ENCODE measurements at places on chromosomes 12 and 14.

DNA sequence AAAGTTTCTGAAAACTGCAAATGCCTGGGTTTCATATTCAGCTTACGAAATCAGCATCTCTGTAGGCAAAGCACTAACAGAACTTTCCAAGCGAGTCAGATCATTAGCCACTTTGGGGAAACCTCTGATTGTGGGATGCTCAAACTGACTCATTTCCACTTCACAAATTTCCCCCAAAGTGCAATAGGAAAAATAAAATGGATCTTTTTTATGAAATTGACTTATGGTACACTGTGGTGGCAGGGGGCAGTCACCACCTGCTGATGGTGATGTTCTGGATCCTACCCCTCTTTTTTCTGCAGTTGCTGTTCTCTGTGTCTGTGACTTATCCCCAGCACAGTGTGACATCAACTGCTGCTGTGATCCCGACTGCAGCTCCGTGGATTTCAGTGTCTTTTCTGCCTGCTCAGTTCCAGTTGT is 5.6 kb downstream of the TCTN1 start:
- no peak for DNase-seq

GRCh38 chr12:72388322-72388721 is 116.2 kb downstream of the TRHDE start:
- DNase-seq, result no peak

DNA sequence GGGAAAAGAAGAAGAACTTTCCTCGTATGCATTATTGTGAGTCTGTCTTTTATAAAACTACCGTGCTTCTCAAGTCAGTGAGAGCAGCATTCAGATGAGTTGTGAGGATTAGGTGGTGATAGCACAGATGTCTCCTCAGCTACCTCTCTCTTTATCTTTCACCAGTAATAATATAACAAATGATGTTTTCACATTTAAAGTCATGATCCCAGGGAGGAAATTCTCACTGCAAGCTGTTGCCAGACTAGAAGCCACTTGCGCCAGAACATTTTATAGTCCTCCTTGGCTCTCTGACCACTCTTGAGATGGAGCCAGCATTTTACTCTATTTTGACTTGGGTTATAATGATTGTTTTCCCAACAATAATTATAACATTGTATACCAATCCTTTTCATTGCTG is 443.1 kb downstream of the AEBP2 start:
- no peak for DNase-seq

DNA sequence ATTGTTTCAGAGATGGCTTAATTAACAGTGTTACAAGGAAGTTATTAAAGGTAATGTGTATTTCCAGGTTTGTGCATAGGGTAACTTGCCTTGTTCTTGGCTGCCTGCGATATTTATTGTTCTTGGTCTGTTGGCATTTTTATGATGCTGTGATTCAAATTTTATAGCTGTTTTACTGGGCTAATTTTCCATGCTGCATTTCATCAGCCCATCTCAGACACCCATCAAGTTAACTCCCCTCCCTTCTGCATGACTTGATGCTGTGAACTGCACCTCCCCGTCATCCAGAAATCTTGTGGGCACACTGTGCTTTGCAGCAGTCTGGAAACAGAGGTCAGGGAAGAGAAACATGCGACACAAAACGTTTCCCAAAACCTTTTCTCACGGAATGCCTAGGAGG is 1049.2 kb downstream of the AACS start:
- DNase-seq, result no peak

- no peak for DNase-seq
These were observed 28.5 kb downstream of the YARS2 start for GRCh38 chr12:32727237-32727636.
